ENCODE measurements at places on chromosomes 3 and 15.

DNA sequence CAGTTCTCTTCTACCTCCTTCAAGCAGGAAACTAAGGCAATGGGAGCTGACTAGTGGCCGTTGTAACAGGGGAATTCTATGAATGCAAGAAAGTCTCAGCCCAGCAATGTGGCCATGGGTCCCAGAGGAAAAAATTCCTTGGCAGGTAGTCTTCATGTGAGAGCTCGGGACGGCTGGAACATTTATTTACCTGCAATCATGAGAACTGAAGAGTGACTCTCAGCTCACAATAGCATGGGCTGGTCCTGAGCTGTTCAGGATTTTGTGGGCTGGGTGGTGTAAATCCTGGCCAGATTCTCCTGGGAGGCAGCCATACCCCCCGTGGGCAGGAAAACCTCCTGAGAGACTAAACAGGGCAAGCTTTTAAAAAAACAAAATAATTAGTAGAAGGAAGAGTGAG is 330.3 kb upstream of the CTNNB1 start:
- no peak for DNase-seq

GRCh38 chr3:135809021-135809634 is 156.4 kb upstream of the PPP2R3A start:
- DNase-seq = no peak

DNA sequence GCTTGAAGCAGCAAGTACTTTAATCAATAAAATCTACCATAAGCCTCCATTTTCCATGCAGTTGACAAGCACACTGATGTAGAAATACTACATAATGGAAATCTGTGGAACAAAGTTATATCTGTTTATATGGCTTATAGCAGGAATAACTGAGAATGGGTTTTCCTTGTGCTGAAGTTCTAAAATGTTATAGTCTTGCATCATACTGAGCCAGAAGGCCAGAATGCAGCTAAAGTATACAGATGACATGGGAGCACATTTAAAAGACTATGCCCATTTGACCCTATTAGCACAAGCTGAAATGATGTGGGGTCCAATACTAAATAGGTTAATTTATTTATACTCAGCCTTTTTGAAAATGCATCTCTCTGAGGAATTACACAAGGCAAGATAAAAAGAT is 25.1 kb downstream of the SLC24A5 start:
- DNase-seq = no peak

DNA sequence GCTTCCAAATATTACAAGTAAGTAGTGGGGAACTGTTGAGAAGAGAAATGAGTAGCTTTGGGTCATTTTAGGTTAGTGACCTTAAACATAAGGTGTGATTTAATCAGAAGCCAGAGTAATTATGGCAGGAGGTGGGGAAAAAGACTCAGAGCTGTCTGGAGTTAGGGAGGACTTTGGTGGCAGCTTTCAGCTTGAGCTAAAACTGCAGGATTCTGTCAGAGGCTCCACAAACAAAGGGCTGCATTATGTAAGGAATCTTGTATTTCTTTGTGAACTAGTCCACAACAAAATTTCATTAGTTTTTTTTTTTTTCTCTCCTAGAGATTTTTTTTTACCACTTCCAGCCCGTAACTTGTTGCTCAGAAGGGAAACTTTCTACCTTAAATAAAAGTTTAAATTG is 345.3 kb downstream of the TIGIT start:
- DNase-seq = no peak

- DNase-seq = no peak
These were observed 100.8 kb downstream of the EEFSEC start for GRCh38 chr3:128254066-128254590.

- no peak for DNase-seq
These were observed 281.8 kb downstream of the FAM43A start for GRCh38 chr3:194967151-194968117.

DNA sequence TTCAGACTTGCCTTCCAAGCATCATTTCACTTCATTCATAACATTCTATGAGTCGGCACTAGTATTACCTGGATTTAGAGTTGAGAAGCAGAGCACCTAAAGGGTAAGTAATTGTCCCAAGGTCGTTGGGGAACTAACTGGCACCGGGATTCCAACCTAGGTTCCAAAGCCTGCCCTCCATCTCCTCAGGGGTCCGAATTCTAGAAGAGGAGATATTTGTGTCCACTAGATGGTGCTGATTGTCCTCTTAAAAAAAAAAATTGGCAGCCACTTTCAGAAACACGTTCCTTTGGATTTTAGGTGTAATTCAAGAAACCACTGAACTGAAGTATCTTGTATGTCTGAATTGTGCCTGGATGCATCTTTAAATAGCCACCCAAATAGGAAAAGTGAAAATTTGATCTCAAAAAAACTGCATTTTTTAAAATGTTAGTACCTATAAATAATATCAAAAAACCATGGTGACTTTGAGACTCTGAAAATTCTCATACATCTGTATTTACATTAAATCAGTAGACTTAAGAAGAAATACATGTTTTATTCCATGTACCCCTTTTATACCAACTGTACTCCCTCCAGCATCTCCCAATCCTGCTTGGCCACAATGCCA is 3.9 kb upstream of the FSIP1 start:
- peak; percentile 28 for DNase-seq

- no peak for DNase-seq
These were observed 72.8 kb upstream of the ZNF280D start for GRCh38 chr15:56806148-56806536.

DNA sequence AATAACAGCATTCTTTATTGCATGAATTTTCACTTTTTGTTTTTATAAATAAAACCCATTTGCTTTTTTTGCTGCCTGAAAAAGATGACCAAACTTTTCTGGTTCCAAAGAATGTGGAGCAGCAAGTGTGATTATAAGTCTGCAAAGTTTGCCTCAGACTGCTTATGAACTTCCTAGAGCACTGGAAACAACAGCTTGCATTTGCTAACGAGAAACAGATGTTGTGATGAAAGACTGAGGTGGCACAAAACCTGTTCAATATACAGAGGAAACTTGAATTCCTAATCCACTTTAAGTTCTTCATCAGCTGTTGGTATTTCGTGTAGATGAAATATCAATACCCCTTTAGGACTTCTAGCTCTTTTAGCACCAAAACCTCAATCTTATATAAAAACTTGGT is 9.3 kb downstream of the ZPLD1 start:
- no peak for DNase-seq

DNA sequence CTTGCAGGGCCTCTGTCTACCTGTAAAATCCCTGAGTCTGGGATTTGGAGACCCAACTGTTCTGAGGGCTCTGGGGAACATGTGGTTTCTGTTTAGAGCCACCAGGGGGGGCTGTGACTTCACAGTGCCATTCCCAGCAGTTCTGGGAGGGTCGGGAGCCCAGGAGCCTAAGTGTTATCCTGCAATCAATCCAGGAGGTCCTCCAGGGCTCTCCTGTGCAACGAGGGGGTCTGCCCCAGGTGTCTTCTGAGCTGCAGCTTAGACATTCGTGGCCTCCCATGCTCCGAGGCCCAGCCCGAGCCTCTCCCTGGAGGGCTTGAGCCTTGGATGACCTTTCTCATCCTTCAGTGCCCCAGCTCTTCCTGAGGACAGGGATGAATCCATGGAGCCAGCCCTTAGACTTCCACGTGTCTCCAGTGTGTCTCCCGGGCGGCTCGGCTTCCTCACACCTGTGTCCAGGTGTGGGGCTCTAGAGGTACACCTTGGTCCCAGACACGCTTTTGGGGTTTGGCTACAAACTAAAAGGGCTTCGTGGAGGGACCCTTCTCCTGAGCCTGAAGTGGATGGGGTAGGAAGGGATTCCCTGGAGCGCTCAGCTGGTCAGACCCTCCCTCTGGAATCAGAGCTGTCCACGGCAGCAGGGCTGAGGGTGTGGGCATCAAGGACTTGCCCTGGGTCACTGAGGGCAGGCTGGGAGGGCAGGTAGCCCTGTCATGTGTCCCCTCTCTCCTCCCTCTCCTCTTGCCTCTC is 20.3 kb upstream of the ABTB1 start:
- DNase-seq = peak; percentile 38

DNA sequence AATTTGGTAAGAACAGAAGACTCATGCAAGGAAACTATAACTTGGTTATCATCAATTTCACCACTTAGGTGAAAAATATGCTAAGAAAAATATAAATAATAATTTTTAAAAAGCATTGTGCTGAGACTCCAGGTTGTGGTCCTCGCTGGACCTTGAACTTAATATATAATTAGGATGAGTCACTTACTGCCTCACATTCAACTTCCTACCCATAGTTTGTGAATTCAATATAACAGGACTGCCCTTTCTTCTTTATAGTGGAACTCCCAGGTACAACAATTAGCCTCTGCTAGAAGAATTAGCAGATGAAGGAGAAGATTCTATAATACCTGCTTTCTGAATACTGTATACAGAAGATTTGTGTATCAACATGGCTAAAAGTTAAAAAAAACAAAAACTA is 149.1 kb upstream of the SPRED1 start:
- no peak for DNase-seq

GRCh38 chr15:89506026-89506686 is 9.8 kb upstream of the RHCG start:
- DNase-seq = no peak

- DNase-seq = no peak
These were observed 328.0 kb upstream of the MANF start for GRCh38 chr3:51057121-51057520.

DNA sequence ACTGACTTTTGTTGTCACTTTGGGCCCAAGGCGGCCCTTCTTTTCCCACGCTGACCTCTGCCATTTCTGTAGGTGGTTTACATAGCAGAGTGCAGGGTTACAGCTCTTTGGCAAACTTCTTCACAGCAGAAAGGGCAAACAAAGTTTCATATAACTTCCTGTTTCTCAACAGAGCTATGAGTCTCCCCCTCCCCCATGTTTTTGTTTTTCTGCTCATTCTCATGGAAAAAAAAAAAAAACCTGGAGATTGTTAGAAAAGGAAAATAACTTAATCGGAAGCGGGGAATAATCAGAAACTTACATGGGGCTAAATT is 342.0 kb upstream of the NR2F2 start:
- DNase-seq = no peak

- no peak for DNase-seq
These were observed 172.2 kb downstream of the PPM1L start for GRCh38 chr3:160928183-160928726.

GRCh38 chr3:101720851-101721840 is 3.3 kb upstream of the CEP97 start:
- DNase-seq = no peak

- DNase-seq = no peak
These were observed 17.3 kb upstream of the HDAC11 start for GRCh38 chr3:13462822-13463221.

- no peak for DNase-seq
These were observed 15.1 kb downstream of the CXCR6 start for GRCh38 chr3:45958321-45958791.

DNA sequence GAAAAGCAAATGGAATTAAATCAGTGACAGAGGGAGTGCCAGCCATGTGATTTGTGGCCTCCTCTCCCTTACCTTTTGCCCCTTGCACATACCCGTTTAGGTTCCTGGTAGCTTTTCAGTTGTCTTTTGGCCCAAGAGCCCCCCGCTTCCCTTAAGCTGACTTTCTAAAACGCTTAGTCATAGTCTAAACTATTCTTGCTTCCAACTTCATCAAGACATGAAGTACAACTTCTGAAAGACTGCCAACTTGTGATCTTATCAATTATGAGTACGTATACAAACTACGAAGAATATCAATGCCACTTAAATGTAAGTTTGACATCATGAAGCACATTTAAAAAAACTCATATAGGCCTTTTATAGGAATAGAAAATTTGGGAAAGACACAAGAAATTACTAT is 61.9 kb downstream of the EIF3J start:
- DNase-seq = no peak

DNA sequence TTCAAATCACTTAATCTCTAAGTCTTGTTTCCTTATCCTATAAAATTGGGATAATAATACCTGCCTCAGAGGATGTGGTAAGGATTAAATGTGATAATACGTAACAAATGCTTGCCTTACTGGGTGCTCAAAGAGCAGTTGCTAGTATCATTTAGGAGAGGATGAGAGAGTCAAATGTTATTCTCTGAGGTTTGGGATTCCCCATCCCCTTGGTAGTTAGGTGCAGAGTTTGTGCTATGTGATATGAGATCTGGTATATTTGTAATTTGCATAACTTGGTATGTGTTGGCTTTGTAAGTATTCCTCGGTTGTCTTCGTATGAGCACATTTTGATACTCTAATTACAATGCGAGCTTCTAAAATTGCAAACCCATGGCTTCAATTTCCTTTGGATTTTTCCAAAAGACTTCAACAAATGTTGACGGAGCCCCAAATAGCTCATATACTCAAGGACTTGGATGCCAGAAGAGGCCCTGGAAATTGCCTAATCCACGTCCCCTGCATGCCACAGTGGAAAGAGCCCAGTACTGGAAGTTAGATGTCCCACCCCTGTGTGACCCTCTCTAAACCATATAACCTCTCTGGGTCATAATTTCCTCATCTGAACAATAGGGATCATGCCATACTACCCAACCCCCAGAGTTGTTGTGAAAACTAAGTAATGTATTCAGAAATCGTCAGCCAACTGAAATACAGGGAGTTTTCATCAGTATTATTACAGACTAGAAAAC is 85.0 kb downstream of the FBN1 start:
- no peak for DNase-seq

DNA sequence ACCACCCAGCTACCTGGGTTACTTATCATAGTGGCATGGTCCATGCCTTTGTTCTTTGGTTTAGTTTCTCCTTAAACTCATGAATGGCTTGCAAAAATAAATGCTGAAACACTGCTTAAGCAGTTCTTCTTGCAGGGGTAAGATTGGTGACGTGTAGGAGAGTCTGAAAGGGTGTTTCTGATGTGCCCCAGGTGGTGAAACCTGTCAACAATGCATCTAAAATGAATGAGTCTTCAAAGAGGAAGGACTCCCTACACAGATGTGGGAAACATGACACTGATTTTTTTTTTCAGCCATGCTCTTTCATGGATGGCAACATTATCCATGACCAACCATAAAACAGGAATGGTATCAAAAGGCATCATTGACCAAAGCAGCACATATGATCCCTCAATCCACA is 72.0 kb downstream of the KCNH8 start:
- no peak for DNase-seq

- no peak for DNase-seq
These were observed 141.2 kb upstream of the MANF start for GRCh38 chr3:51243924-51244323.

DNA sequence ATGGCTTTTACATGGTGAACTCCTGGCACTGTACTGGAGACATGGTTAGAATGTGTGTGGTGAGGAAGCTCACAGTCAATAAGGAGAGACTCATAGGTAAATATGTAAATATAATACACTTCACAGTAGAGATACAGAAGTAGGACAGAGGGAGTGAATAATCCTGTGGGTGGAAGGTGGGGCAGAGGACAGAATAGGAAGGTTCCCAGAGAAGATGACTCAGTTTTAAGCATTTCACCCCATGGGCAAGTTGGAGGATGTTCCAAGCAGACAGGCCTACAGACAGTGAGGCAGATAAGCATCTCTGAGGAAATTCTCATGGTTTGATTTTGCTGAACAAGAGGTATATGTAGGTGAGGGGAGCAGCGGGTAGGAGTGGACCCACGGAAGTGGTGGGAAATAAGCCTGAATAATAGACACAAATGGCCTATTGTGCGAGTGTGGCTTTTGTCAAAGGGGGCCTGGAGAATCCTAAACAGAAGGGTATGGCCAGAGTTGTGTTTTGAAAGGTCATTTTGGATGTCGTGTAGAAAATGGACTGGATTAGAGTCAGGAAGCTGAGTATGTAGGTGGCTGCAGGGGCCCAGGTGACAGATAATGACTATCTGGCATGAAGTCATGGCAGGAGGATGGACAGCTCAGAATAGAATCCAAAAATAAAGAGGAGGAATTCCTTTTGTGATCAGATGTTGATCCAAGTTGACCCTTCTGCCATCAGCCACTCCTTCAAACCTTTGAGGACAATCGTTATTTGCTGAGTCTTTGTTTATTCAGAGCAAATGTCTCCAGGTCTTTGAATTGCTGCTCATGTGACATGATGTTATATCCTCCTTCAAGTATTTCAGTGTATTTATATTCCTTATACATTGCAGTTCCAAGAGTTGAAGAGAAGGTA is 97.3 kb upstream of the THRB start:
- DNase-seq = no peak
